Activated T-cell treated with anti-CD3 and anti-CD28 coated beads for 1 hour (primary cell): ENCODE measurements at places on chromosomes 12 and 14.

DNA sequence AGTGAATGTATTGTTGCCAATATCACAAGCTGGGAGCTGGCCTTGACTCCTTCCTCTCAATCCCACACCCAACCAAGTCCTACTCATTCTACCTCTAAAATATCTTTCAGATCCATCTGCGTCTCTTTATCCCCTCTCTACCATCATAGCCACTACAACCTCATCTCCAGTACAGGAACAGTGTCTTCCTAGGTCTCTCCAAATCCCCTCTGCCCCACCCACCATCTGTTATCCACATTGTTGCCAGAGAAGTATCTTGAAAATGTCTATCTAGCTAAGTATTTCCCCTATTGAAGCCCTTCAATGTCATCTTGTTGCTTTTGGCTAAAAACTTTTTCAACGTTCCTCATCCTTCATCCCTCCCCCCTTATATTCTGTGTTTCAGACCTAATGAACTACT, 244.7 kb downstream of the C12orf75 start:
- DNase-seq, result no peak

DNA sequence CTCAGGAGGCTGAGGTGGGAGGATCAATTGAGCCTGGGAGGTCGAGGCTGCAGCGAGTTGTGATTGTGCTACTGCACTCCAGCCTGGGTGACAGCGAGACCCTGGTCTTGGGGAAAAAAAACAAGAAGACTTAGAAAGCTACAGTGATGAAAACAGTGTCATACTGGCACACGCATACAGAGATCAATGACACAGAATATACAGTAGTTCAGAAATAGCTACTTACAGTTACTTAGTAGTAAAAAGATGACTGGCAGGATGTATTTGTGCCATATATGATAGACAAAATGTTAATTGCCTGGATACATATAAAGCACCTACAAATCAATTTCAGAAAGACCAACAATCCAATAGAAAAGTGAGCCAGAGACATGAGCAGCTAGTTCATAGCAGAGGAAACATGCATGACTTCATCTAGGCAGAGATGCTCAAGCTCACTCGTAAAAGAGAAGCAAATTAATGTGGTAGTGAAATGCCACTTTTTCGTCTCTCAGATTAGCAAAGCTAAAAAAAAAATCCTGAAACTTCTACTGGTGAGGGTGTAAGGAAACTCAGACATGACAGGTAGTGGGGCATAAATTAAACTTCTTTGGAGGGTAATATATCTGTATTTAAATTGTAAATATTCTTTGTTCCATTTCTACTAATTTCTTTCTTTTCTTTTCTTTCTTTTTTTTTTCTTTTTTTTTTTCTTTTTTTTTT, 2.5 kb upstream of the ALDH2 start:
- DNase-seq, result no peak

- DNase-seq, result no peak
These were observed 58.9 kb upstream of the HMGA2 start for GRCh38 chr12:65765436-65765813.

DNA sequence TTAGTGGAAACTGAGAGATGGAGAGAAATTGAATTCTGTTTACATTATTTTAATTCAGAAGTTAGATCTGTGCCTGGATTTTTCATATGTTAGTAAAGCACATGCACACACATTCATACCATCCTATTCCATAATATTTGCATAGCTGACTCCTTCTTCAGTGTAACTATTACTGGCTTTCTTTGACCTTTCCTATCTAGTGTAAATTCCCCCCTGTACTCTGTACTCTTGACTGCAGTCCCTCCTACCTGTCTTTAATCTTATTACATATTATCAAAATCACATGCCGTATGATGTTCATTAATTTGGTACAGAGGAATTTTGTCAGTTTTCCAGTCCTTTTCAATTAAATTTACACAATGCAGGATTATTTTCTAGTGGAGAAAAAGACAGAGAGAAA, 417.0 kb upstream of the SOX5 start:
- DNase-seq, result no peak

DNA sequence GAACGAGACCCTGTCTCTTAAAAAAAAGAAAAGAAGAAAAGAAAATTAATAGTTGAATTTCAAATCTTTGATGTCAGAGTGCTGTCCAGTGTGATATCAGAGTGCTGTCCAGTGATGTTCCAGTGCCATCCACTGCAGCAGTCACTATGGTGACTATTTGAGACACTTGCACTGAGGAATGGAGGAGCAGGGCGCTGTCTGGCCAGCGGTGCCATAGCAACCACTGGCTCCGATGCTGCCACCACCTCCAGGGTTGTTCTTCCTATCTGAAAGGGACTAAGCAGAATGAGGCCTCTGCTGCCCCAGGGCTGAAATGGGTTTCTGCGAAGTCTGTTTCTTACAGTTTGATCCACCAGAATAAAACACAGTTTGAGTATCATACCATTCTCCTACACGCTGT, 272.9 kb downstream of the NUAK1 start:
- no peak for DNase-seq
